H1 (cell line): ENCODE measurements at places on chromosomes 7 and 10.

DNA sequence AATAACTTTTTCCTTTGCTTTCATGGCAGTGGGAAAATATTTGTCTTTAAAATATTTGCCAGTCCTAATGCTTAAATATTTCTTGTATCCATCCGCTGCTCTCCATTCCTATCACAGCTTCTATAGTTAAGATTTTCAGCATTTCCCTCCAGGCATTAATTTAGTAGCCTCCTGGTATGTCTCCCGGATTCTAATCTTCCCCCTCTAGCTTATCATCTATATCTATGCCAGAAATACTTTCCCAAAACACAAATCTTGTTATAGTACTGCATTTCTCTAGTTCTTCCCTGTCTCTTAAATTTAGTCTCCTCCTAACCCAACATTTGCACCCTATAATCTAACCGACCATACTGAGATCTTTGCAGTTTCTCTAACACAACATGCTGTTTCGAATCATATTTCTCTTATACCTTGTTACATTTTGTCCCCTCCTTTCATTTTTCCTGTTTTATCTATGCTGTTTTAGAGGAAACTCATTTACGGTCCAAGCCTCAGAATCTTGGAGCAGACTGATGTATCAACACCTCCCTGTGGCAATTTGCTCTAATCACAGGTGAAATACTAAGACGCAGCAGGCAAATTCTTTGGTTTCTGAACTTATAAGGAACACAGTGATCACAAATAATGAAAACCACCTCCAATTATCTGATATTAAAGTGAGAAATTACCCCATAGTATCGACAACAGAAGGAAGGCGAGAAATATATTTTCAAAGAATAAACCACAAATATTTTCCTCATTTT is 10.3 kb downstream of the CNTNAP2 start:
- H3K27ac ChIP-seq = no peak overlapping the region
- no peak overlapping the region for H3K4me3 ChIP-seq
- no peaks in the 10 kb centered on the region for H3K27me3 ChIP-seq

- no peak for DNase-seq
- H3K27ac ChIP-seq = no peak overlapping the region
- no peaks in the 10 kb centered on the region for H3K36me3 ChIP-seq
- no peaks in the 10 kb centered on the region for H3K4me1 ChIP-seq
These were observed 106.0 kb upstream of the PDCD4 start for GRCh38 chr10:110765513-110766319.

DNA sequence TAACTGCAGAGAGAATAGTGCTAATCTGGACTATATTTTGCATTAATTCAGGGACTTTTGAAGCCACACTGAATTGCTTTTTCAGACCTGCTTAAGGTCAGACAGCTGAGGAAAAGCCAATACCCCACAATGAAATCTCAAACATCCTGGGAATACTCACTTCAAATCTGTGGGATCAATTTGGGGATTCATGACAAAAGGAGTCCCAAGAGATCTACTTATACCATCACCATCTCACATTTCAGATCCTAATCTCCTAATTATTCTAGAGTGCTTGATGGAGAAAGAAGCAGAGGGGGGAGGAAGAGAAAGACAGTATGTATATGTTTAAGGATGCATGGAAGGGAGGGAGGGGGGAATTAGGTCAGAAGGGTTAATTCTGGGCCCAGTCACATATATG is 202.2 kb downstream of the CACNA2D1 start:
- H3K27ac ChIP-seq = no peak overlapping the region
- no peaks in the 10 kb centered on the region for H3K27me3 ChIP-seq
- H3K4me1 ChIP-seq = no peaks in the 10 kb centered on the region
- no peaks in the 10 kb centered on the region for H3K36me3 ChIP-seq

GRCh38 chr10:61390851-61391250 is 62.3 kb downstream of the TMEM26 start:
- H3K27me3 ChIP-seq = no peaks in the 10 kb centered on the region
- no peak overlapping the region for H3K4me3 ChIP-seq
- no peak for DNase-seq

GRCh38 chr10:6045314-6045848 is 16.8 kb downstream of the IL2RA start:
- no peaks in the 10 kb centered on the region for H3K27me3 ChIP-seq
- H3K36me3 ChIP-seq = no peaks in the 10 kb centered on the region
- no peak overlapping the region for H3K4me3 ChIP-seq

DNA sequence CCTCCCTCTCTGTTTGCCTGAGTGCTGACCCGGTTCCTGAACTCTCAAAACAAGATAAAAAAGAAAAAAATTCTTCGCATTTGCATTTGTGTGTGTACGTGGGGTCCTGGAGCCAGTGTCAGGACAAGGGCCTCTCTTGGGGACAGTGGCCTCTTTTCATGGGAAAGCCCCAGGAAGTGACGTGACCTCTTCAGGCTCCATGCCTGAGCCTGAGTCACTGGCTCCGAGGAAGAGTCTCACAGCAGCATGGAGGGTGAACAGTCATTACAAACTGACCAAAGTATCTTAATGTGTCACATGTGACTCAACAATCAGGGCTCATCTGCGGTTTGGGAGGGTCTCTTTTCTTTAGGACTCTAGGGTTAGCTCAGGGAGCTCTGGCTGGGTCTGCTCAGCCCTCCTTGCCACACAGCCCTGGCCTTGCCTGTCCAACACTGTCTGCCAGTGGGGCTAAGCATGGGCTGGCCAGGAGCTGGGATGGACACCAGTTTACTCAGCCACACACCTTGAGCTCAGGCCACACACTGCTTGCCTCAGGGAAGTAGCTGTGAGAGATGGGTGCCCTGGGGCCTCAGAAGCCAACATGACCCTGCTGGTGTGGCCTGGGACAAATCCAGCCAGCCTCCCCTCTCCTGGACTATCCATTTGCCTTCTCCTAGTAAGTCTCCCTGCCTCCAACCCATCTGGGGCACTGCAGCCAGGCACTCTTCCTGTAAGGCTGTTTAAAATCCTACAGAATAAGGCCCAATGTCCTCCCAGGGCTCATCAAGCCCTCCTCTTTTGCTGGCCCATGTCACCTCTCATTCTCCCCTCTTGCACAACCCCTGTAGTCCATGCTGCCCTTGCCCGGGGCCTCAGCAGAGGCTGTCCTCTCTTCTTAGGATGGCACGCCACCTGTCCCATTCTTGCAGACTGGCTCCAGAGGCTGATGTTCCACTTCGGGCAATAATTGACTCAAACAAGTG is 10.5 kb downstream of the TMEM273 start:
- H3K4me3 ChIP-seq = no peak overlapping the region
- H3K36me3 ChIP-seq = no peaks in the 10 kb centered on the region
- no peak overlapping the region for H3K27ac ChIP-seq
- H3K27me3 ChIP-seq = no peaks in the 10 kb centered on the region
- DNase-seq = no peak

DNA sequence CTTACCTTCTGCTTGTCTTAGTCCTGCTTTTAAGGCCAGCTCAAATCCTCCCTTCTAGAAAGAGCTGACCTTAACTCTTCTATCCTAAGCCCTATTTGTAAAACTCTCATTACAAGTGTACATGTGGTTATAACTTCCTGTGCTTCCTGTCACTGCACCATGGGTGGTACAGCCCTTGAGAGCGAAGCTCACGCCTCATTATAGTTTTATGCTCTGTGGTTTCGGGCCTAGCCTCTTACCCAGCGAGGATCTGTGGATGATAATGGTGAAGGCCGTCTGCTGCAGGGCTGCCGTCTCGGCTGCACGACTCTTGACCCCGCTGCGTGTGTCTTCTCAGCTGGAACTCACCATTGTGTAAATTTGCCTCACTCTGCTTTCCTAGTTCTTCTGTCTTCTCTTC is 74.6 kb downstream of the CUL1 start:
- H3K4me3 ChIP-seq = no peak overlapping the region
- H3K36me3 ChIP-seq = peaks cover 40% of the 10 kb centered on the region
- 0 out of 2 replicates have a peak, but pooled peaks cover 6% of the 10 kb centered on the region for H3K4me1 ChIP-seq
- no peak for DNase-seq
- no peak overlapping the region for H3K27ac ChIP-seq

DNA sequence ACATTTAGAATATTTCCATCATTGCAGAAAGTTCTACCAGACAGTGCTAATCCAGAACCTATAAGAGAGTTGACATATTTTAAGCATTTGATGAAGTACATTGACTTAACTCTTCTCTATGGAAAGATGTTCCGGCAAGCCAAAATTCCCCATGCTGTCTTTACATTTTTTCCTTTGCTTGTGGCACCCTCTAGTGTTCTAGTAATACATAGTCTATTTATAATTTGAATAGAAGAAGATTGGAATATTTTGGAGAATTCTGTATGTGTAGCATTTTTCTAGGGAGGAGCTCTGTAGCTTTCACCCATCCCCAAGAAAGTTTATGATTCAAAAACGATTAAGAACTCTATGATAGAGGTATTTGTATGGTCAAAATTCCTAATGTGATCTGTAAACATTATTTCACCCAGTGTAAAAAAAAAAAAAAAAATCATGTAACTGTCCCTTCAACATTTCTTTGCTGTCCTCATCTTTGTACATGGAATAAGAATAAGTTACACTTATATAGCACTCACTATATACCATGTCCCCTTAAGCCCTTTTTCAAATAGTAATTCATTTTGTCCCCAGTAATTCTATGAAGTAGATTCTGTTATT is 33.2 kb downstream of the NRF1 start:
- no peaks in the 10 kb centered on the region for H3K27me3 ChIP-seq
- no peaks in the 10 kb centered on the region for H3K36me3 ChIP-seq
- no peak overlapping the region for H3K27ac ChIP-seq

DNA sequence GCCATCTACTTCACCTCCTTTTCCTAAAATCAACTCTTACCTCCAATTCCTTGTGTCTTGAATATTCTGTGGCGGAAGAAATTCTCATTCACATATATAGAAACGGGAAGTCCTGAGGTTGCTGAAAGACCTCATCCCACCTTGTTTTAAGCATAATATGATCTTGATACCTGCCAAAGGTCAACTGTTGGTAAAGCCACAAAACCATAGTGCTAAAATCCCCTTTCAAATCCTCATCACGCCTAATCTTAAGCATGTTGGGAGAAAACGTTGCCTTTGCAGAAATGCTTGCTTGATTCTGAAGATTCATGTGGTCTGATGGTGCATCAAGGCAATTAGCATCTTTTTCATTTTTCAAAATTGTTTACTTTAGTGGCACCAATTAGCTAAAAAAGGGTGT is 8.5 kb downstream of the ANKRD22 start:
- DNase-seq = no peak
- no peaks in the 10 kb centered on the region for H3K27me3 ChIP-seq
- H3K4me1 ChIP-seq = no peaks in the 10 kb centered on the region
- no peak overlapping the region for H3K27ac ChIP-seq
- no peak overlapping the region for H3K4me3 ChIP-seq

- peaks cover 50% of the 10 kb centered on the region for H3K36me3 ChIP-seq
- no peak overlapping the region for H3K27ac ChIP-seq
- H3K4me3 ChIP-seq = no peak overlapping the region
- H3K4me1 ChIP-seq = no peaks in the 10 kb centered on the region; the same call in 1 of the 2 replicates
- H3K27me3 ChIP-seq = no peaks in the 10 kb centered on the region
These were observed 4.6 kb downstream of the GTPBP4 start for GRCh38 chr10:992871-993270.

DNA sequence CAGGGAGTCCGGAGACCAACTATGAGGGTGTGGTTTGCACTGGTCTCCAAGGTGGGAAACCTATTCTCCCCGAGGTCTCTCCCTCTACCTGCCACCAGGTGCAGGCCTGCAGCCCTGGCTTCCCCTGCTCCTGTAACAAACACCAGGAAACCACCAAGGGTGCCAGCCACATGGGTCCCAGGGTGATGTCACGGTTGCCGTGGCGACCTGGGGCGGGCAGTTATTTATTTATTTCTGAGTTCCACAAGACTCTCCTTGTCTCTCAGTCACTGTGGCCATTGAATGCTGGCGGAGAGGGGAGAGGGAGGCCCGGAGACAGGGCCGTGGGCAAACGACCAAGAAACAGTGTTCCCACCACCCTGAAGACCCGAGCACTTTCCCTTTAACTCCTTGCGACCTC is 27.0 kb downstream of the MMD2 start:
- H3K4me1 ChIP-seq = no peaks in the 10 kb centered on the region; the same call in 1 of the 2 replicates
- no peak overlapping the region for H3K27ac ChIP-seq
- no peaks in the 10 kb centered on the region for H3K27me3 ChIP-seq
- peak; percentile 27 for DNase-seq
- H3K36me3 ChIP-seq = no peaks in the 10 kb centered on the region

GRCh38 chr7:4670791-4671190 is 11.3 kb upstream of the FOXK1 start:
- DNase-seq = no peak
- 0 out of 2 replicates have a peak, but pooled peaks cover 2% of the 10 kb centered on the region for H3K27me3 ChIP-seq
- H3K27ac ChIP-seq = no peak overlapping the region

DNA sequence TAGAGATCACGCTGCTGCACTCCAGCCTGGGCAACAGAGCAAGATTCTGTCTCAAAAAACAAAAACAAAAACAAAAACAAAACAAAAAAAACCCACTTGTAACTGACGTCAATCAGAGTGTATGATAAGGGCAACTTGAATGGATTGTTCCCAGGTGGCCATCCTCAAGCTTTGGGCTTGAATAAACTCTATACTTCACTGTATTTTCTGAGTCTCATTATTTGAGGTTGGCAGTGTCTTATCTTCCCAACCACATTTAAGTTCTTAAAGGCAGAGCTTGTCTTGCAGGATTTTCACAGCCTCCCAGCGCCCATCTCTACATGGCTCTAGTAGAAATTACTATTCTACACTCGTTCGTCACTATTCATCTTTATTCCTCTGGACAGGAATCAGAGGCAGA is 5.1 kb upstream of the OAT start:
- H3K4me1 ChIP-seq = no peaks in the 10 kb centered on the region
- H3K4me3 ChIP-seq = no peak overlapping the region
- no peaks in the 10 kb centered on the region for H3K27me3 ChIP-seq
- no peak overlapping the region for H3K27ac ChIP-seq
- no peaks in the 10 kb centered on the region for H3K36me3 ChIP-seq

DNA sequence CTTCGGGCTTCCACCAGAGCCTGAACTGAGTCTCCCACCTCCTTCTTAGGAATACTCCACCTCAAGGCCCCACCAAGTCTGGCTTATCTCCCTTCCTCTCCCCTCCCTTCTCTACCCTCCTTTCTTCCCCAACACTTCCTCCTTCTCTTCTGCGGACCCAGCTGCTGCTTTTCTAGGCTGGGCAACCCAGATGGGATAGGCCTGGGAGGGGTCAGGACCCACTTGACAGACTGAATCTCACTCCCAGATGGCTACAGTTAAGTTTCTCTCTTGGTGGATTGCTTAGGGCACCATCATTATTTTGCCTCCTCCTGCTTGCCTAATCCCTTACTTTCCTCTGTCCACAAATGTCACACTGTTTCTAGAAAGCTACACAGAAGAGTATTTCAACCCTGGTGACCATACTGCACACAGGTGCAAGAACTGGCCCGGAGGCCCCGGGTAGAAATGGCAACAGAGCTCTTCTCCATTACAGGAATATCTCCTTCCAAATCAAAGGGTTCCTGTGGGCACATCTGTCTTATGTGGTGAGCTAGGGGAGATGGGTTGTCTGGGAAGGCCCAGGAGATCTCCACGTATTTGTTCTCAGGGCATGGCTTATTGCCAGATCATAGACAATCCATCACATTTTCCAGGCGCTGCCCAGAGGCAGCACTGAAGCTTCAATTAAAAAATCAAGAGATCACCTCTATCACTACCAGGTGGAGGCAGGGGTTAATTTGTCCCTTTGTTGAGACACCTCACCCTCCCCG is 5.1 kb upstream of the HOXA11 start:
- no peak overlapping the region for H3K4me3 ChIP-seq
- peaks cover 100% of the 10 kb centered on the region for H3K27me3 ChIP-seq
- H3K27ac ChIP-seq = no peak overlapping the region
- H3K4me1 ChIP-seq = peaks cover 21% of the 10 kb centered on the region; the same call in 1 of the 2 replicates
- DNase-seq = peak; percentile 22

- H3K4me3 ChIP-seq = no peak overlapping the region
- H3K4me1 ChIP-seq = no peaks in the 10 kb centered on the region
- no peak overlapping the region for H3K27ac ChIP-seq
- no peaks in the 10 kb centered on the region for H3K36me3 ChIP-seq
These were observed 145.5 kb downstream of the ANKRD7 start for GRCh38 chr7:118369987-118370386.
